Esophagus mucosa (tissue), 1 donor: ENCODE measurements at places on chromosomes 3 and 15. TPM values are rescaled to one million over a fixed set of nuclear protein-coding genes. Genes with fewer than 3 reads are reported as not detected.

- no peak for ATAC-seq
Measured at GRCh38 chr15:33150431-33150941, 44.0 kb downstream of the FMN1 start.

DNA sequence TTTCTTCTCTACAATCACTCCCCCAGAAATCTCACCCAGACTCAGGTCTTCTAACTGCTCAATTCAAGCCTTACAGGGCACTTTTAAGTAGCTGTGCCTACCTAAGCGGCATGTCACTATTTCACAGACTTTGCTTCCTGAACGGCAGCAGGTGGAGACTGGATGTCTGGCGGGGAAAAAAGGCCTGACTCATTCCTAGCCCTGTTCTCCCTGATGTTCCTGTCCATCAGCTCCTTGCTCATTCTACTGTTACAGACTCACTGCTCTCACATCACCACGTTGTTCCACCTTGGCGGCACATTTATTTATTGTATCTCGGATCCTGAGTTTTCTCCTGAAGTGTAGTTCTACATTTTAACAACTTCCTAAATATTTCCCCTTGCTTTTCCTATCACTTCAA, 52.6 kb upstream of the ATP11B start:
- peak; percentile 93 for ATAC-seq

DNA sequence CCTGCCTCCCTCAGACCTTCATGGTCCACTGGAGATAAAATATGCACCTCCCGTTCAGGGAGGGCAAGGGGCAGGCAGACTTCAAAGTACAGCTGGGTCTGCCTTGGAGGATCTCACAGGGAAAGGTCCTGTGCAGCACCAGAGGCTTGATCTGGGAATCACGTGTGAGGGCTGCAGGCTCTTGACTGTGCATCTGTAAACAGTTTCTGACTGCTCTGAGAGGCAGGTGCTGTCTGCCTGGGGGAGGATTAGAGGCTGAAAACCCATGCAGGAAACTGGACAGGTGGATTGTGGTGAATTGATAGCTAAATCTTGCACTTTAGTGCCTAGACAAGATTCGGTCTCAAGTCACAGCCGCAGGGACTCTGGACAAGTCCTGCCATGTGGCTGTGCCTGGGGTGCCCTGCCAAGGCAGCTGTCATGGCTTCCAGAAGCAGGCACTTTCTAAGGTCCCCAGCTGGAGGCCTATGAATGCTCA, 239.3 kb downstream of the EPHB1 start:
- ATAC-seq = no peak

DNA sequence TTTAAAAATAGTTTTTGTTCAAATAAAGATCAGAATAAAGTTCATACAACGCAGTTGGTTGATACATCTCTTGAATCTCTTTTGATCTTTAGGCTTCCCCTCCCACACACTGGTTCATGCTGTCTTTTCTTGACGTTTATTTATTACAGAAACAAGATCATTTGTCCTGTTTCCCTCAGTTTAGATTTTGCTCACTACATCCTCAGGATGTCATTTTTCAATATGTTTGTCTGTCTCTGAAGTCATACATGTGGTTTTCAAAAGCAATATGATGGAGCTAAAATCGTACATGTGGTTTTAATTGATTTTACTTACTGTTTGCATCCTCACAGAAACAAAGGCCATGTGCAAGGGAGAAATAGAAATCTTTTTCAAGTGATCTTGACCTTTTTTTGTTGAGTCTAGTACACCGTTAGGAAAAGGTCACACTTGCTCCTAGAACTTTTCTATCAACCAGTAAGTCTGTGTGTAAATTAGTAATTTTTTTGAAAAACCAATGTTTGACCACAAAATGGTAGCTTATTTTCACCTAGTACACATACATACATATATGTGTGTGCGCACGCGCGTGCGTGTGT, 63.7 kb upstream of the SENP5 start:
- no peak for ATAC-seq

The SLC2A2 gene
- not detected for total RNA-seq

The ARNT2 gene
- total RNA-seq = 0.64 TPM

- peak; percentile 60 for ATAC-seq
Measured at GRCh38 chr3:13346481-13347389, 73.4 kb downstream of the NUP210 start.

GRCh38 chr3:32405155-32405554, 13.5 kb downstream of the CMTM7 start:
- no peak for ATAC-seq

DNA sequence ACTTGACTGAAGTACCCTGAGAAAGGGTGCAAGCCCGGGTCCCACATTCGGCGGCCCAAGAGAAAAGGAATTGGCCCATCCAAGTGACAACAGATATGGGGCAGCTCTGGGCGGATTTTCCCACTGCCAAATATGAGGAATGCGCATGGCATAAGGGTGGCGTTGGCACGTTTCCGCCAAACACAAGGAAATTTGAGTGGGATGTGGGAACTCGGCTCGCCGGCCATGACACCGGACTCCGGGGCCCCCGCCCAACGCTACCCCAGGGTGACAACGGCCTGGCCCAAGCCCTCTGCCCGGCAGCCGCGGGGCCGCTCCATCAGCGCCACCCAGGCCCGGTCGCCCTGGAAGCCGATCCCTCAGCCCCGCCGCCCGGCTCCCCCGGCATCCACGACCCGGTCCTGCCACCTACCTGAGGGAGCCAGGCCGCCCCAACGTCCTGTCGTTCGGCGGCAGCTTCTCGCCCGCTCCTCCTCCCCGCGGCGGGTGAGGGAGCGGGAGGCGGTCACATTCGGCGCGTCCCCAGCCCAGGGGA, 449 bp downstream of the RAF1 start:
- ATAC-seq = peak; percentile 46

GRCh38 chr3:128575777-128576176, 74.8 kb downstream of the RPN1 start:
- ATAC-seq = no peak

The TNK2 gene
- 42.6 TPM for total RNA-seq

GRCh38 chr3:155334914-155335723, 41.6 kb upstream of the STRIT1 start:
- no peak for ATAC-seq

DNA sequence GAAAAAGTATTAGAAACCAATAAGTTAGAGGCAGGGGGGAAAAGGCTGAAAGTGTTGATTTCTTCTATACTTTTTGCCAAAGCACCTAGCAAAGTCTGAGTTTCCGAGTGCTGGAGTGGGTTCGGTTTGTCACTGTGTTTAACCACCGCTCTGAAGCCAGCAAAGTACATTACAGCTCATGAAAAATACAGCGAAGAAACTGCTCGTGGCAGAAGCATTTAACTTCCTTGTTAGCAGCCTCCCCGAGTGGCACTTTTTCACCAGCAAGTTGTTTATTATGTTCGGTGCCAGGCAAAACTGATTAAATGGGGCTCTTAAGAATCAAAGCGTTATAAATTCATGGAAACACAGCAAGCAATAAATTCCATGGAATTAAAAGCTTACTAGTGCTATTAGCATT, 313.6 kb downstream of the FOXP1 start:
- ATAC-seq = no peak

The TMEM158 gene
- 3.5 TPM for total RNA-seq

GRCh38 chr3:138888560-138888959, 53.8 kb upstream of the PIK3CB start:
- ATAC-seq = peak; percentile 43
